Transverse colon (tissue), 4 donors: ENCODE measurements at places on chromosomes 2 and 18. TPM values are rescaled to one million over a fixed set of nuclear protein-coding genes. Genes with fewer than 3 reads are reported as not detected.
A peak's percentile ranks its signal among the peaks of the same experiment; 100 is the strongest.

Gene SLC9A2
- total RNA-seq, result 61.7 TPM

Gene GAREM2
- total RNA-seq, result 4.6 TPM

Gene FBXO48
- total RNA-seq, result 2.6 TPM

Gene FOXD4L1
- 0.16 TPM for total RNA-seq

Gene EMILIN1
- total RNA-seq, result 87.9 TPM

Gene GREB1
- 2.5 TPM for total RNA-seq

Gene EFEMP1
- 27.7 TPM for total RNA-seq

Gene ATOH8
- total RNA-seq, result 14.6 TPM

Gene MARCO
- total RNA-seq, result 47.0 TPM

- H3K27ac ChIP-seq, result no peak overlapping the region
- H3K4me3 ChIP-seq, result no peak overlapping the region
- H3K27me3 ChIP-seq, result peaks cover 10% of the 10 kb centered on the region
- DNase-seq, result no peak
- no peaks in the 10 kb centered on the region for H3K36me3 ChIP-seq
Observed at GRCh38 chr2:120379916-120380893, 34.3 kb downstream of the INHBB start.

DNA sequence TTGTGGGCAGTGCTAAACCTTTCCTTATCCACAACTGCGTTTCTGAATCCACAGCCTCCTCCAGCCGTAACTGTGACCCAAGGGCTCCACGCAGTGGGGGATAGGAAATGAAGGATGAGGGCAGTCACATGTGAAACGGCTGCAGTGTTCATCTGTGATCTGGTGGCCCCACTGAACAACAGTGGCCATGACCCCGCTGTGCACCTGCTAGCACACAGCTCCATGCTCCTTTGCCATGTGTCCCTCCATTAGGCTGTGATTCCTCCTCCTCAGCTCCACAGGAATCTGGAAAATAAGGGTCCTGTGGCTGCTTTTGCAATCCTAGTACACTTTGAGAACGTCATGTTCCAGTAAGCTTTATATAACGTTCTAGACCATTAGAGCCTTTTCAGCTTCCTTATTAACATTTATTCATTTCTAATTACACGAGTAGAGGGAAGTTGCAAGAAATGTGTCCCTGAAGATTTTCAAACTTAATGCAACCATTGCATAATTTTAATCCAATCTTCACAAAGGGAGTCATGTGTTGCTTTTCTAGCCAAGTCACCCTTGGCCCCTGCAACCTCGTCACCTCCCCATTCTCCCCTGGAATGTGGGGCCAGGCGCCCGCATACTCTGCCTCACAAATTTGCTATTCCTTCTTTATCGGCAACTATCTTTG is 7.1 kb upstream of the NAPG start:
- H3K4me3 ChIP-seq, result no peak overlapping the region
- no peaks in the 10 kb centered on the region for H3K27me3 ChIP-seq
- H3K4me1 ChIP-seq, result peaks cover 21% of the 10 kb centered on the region

- no peaks in the 10 kb centered on the region for H3K4me1 ChIP-seq
- no peak overlapping the region for H3K27ac ChIP-seq
- H3K27me3 ChIP-seq, result no peaks in the 10 kb centered on the region
- H3K4me3 ChIP-seq, result no peak overlapping the region
- no peak for DNase-seq
Observed at GRCh38 chr18:5350636-5351035, 55.1 kb upstream of the ZBTB14 start.

GRCh38 chr18:10121786-10122515 is 208.1 kb downstream of the VAPA start:
- H3K4me1 ChIP-seq, result peaks cover 17% of the 10 kb centered on the region
- DNase-seq, result no peak
- no peaks in the 10 kb centered on the region for H3K36me3 ChIP-seq
- H3K27ac ChIP-seq, result no peak overlapping the region
- no peaks in the 10 kb centered on the region for H3K27me3 ChIP-seq

GRCh38 chr2:115400940-115401339 is 958.5 kb downstream of the DPP10 start:
- H3K36me3 ChIP-seq, result no peaks in the 10 kb centered on the region
- no peak for DNase-seq
- H3K27me3 ChIP-seq, result no peaks in the 10 kb centered on the region
- H3K4me3 ChIP-seq, result no peak overlapping the region
- no peaks in the 10 kb centered on the region for H3K4me1 ChIP-seq

- no peaks in the 10 kb centered on the region for H3K4me1 ChIP-seq
- H3K36me3 ChIP-seq, result no peaks in the 10 kb centered on the region
- DNase-seq, result no peak
- H3K4me3 ChIP-seq, result no peak overlapping the region
Observed at GRCh38 chr2:240645801-240646175, 20.5 kb downstream of the GPR35 start.

- no peaks in the 10 kb centered on the region for H3K36me3 ChIP-seq
- no peak overlapping the region for H3K4me3 ChIP-seq
- H3K4me1 ChIP-seq, result no peaks in the 10 kb centered on the region
- H3K27ac ChIP-seq, result no peak overlapping the region
- no peak for DNase-seq
Observed at GRCh38 chr2:100011272-100011731, 131.1 kb downstream of the AFF3 start.

DNA sequence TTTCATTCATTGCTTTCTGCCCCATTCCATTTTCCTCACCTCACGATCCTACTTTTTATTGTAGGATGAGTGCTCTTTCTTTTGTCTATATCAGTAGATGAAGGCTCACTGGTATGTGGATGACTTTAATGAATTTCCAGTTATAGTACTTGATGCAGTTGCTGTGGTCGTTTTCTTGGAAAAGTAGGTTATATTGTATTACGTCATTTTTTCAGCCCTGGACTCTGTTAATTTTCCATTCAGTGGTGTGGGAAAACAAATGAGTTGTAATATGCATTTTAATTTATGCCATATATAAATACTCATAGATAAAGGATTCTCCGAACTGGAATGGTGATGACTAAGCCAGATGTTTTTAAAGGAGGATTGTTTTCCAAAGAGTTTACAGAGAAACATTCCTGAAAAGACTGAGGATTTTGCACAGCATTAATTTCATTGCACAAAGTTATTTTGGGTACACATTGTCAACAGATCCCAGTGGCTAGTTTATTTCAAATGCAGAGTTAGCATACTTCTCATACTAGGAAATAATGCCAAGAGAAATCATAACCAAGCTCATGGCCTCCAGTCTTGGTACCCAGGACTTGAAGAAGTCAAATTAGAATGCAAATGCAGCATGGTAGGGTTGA is 189.7 kb downstream of the PAX3 start:
- H3K36me3 ChIP-seq, result no peaks in the 10 kb centered on the region
- no peaks in the 10 kb centered on the region for H3K4me1 ChIP-seq
- H3K4me3 ChIP-seq, result no peak overlapping the region
- H3K27me3 ChIP-seq, result no peaks in the 10 kb centered on the region

DNA sequence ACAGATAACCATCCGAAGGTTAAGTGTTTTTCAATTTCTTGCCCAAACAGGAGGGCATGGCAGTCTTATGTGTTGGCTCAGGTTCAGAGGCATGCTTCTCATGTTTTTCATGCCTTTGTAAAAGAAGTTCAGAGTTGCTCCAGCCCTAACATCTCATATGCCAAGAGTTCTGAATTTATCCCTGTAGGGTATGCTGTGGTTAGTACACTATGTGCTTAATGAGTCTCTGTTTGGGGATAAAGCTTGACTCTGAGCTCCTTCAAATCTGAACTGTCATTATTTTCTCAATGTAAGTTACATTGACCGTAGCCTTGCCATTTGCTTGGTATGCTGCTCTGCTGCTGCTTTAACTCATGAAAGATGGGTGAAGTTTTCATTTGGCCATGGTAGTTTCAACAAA is 67.9 kb upstream of the PNPT1 start:
- no peak overlapping the region for H3K27ac ChIP-seq
- no peaks in the 10 kb centered on the region for H3K4me1 ChIP-seq
- no peaks in the 10 kb centered on the region for H3K36me3 ChIP-seq

DNA sequence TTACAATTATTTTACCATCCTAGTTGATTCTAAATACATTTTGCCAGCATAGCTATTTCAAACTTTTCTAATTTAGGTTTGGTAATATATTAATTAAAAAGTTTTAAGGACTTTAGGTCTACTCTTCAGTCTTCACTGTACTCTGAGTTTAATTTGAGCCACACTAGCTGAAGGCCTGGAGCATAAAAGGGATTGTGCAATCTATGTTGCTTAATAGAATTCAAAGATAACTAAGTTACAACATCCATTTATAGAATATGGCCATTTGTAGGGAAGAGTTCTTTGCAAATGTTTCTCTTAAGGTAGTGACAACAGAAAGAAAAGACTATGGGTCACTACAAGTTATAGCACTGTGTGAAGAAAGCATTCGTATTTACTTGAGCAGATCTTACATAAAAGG is 702.2 kb upstream of the NRXN1 start:
- no peak overlapping the region for H3K4me3 ChIP-seq
- H3K4me1 ChIP-seq, result no peaks in the 10 kb centered on the region
- H3K27ac ChIP-seq, result no peak overlapping the region
- H3K36me3 ChIP-seq, result no peaks in the 10 kb centered on the region
- H3K27me3 ChIP-seq, result no peaks in the 10 kb centered on the region
- DNase-seq, result no peak

GRCh38 chr2:74429487-74430451 is 8.2 kb downstream of the WDR54 start:
- peak; percentile 65 for DNase-seq
- no peaks in the 10 kb centered on the region for H3K36me3 ChIP-seq
- no peaks in the 10 kb centered on the region for H3K27me3 ChIP-seq
- H3K27ac ChIP-seq, result peak overlapping the region; percentile 45
- peaks cover 7% of the 10 kb centered on the region for H3K4me1 ChIP-seq
- H3K4me3 ChIP-seq, result no peak overlapping the region

DNA sequence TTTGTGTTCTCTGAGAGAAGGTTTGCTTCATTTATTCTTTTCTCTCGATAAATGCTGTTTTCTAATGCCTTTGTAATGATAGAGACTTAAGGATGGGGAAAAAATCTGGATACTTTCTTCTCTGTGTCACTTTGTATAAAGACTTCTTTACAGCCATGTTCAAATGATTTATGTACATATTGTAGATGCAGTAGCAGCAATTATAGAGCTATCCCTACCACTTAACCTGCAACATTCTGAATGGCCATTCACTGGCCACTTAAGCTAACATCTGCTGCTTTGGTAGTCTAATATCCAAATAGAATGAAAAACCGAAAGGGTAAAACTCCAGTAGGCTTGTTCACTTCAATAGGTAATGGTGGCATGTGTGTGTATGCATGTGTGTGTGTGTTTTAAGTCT is 97.8 kb downstream of the CSRNP3 start:
- H3K4me1 ChIP-seq, result no peaks in the 10 kb centered on the region
- no peaks in the 10 kb centered on the region for H3K36me3 ChIP-seq
- DNase-seq, result no peak
- H3K27me3 ChIP-seq, result no peaks in the 10 kb centered on the region
- H3K27ac ChIP-seq, result no peak overlapping the region

DNA sequence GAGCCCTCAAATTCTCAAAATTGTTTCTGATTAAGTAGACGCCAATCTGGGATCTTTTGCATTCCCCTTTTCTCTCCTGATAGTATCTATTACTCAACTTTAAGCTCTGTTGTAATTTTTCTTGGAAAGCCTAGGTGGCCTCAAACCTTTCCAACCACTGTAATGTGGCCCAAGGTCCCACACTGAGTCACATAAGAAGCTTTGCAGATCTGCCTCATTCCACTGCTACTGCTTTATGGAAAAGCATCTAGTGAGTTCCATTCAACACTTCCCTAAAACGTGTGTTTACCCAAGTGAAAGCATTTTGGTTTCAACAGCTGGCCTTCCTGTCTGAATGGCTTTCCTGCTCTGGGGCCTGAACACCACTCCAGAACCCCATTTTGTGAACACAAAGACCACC is 493.6 kb upstream of the SPHKAP start:
- no peak overlapping the region for H3K27ac ChIP-seq
- H3K4me3 ChIP-seq, result no peak overlapping the region
- H3K27me3 ChIP-seq, result no peaks in the 10 kb centered on the region
- no peak for DNase-seq

DNA sequence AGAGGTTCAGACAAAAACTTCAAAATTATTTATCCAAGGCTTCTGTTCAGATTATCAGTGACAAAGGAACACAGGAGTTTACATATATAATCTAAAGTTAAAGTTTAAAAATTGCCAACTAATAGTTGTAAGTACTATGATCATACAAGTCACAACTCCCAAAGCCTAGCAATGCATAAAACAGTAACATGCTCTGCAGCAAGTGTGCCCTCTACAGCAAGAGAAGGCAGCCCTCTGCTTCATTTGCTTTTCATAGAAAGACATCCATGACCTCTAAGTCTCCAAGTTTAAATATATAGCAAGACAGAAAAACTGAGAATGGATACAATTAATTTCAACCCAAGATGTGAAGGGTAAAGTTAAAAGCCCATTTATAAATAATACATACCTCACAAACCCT is 13.3 kb downstream of the RAB1A start:
- H3K27ac ChIP-seq, result no peak overlapping the region
- H3K4me1 ChIP-seq, result peaks cover 17% of the 10 kb centered on the region
- no peak overlapping the region for H3K4me3 ChIP-seq
- H3K36me3 ChIP-seq, result no peaks in the 10 kb centered on the region

DNA sequence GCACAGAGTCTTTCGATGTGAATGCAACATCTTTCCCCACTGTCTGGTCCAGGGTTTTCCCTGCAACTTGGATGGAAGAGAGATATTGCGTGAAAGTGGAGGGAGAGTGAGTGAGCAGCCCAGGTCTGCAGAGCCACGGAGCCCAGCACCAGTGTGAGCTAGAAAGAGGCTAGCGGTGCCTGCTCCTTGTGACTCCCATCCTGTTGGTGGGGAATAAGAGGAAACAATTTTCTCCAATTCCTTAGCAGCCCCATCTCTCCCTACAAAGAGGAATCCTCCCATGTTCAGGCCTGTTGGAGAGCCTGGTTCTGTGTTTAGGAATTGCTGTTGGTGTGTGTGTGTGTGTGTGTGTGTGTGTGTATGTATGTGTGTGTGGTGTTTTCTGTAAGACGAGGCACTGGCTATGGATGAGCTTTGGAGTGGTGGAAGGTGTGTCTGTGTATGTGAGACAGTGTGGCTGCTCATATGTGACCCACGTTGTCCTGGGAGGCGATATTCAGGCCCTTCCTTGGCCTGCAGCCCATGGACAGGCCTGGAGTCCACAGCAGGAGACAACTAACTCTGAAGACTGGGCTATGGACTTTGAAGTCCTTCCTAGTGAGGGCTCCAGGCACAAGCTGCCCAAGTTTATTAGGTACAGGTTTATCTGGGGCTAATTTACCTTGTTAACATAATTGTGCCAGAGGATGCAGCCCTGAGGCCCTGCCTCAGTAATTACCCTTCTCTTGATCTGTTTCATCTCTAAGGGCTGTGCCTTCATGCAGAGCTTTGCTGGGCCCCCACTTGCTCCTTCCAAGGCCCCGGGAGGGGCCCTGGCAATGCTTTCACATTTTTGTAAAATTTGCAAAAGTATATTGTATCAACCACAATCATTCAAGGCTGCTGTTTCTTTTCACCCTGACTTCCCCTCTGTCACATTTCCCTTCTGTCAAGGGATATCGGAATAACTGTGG is 88.6 kb upstream of the HAAO start:
- no peaks in the 10 kb centered on the region for H3K4me1 ChIP-seq
- H3K4me3 ChIP-seq, result no peak overlapping the region
- H3K27me3 ChIP-seq, result no peaks in the 10 kb centered on the region

GRCh38 chr2:141770530-141770929 is 360.3 kb downstream of the LRP1B start:
- no peak for DNase-seq
- no peak overlapping the region for H3K27ac ChIP-seq
- no peaks in the 10 kb centered on the region for H3K36me3 ChIP-seq
- no peak overlapping the region for H3K4me3 ChIP-seq
- no peaks in the 10 kb centered on the region for H3K4me1 ChIP-seq
- H3K27me3 ChIP-seq, result no peaks in the 10 kb centered on the region

- no peaks in the 10 kb centered on the region for H3K27me3 ChIP-seq
- DNase-seq, result no peak
- H3K27ac ChIP-seq, result no peak overlapping the region
- H3K36me3 ChIP-seq, result no peaks in the 10 kb centered on the region
Observed at GRCh38 chr2:168525716-168526446, 69.8 kb downstream of the CERS6 start.
